ENCODE measurements at places on chromosomes 13 and 19. TPM values are rescaled to one million over a fixed set of nuclear protein-coding genes. Genes with fewer than 3 reads are reported as not detected.

CEACAM20 gene
- total RNA-seq = 0.35 TPM

DNA sequence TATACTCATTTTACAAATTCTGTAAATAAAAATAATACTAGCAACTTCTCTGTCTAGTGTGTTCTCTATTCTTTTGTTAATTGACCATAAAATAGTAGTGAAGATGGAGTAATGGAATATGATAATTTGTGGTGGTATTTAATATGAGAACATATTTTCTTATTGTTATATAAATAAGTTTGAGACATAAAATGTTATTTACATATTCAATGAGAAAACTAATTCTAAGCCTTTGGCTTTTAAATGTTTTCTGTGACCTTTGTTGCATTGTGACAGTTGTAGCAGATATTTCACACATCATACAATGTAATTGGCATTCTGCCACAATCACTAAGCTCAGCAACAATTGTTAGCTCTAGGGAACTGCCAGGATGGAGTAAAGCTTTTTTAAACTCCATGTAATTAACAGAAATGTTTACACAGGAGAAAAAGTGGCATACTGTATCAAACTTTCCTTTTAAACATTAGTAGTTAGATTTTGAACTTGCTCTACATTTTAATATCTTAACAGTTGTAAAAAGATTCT, 562.1 kb upstream of the PCDH9 start:
- H3K27ac ChIP-seq = no peak overlapping the region
- no peaks in the 10 kb centered on the region for H3K36me3 ChIP-seq
- no peaks in the 10 kb centered on the region for H3K27me3 ChIP-seq
- DNase-seq = no peak
- H3K4me1 ChIP-seq = no peaks in the 10 kb centered on the region

PBX4 gene
- total RNA-seq = 3.4 TPM

KL gene
- total RNA-seq = 12.5 TPM

GRCh38 chr19:46954993-46955812, 64.4 kb upstream of the NPAS1 start:
- peak overlapping the region; percentile 43 for H3K27ac ChIP-seq
- H3K4me1 ChIP-seq = peaks cover 53% of the 10 kb centered on the region
- peak overlapping the region; percentile 28 for H3K4me3 ChIP-seq
- H3K36me3 ChIP-seq = no peaks in the 10 kb centered on the region

GRCh38 chr19:2060884-2061494, 9.9 kb upstream of the MKNK2 start:
- H3K4me1 ChIP-seq = peaks cover 58% of the 10 kb centered on the region
- no peaks in the 10 kb centered on the region for H3K27me3 ChIP-seq
- H3K4me3 ChIP-seq = peak overlapping the region; percentile 64
- H3K36me3 ChIP-seq = no peaks in the 10 kb centered on the region

- no peaks in the 10 kb centered on the region for H3K27me3 ChIP-seq
- DNase-seq = no peak
- H3K27ac ChIP-seq = no peak overlapping the region
- no peak overlapping the region for H3K4me3 ChIP-seq
- H3K4me1 ChIP-seq = no peaks in the 10 kb centered on the region
Measured at GRCh38 chr19:56720281-56720680, 48.7 kb upstream of the ZNF835 start.

DNA sequence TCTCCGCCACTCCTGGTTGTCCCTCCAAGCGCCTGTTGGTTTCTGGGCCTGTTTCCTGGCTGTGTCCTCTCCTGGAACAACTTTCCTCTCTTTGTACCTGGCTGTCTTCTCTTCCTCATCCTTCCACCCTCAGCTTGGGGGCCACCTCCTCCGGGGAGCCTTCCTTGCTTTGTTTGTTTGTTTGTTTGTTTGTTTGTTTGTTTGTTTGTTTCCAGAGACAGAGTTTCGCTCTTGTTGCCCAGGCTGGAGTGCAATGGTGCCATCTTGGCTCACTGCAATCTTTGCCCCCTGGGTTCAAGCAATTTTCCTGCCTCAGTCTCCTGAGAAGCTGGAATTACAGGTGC, 6.6 kb upstream of the TCF3 start:
- H3K36me3 ChIP-seq = no peaks in the 10 kb centered on the region
- H3K4me3 ChIP-seq = no peak overlapping the region
- no peak for DNase-seq
- no peaks in the 10 kb centered on the region for H3K27me3 ChIP-seq

DNA sequence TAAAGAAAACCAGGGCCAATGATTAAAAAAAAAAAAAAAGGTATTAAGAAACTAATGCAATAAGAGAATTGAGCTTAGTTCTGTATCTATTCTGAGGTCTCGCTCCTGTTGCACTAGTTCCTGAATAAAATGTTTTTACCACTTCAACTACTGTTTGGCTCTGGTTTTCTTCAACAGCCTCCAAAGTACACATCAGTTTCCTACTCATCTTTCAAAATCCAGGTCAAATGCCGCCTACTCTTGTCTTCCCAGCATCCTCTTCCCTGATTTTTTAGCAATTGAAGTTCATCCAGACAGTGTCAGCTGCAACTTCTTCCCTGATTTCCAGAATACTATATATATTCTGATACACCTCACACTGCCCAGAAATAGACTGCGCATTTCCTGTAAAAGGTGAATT, 1.4 kb upstream of the RCBTB1 start:
- no peak overlapping the region for H3K4me3 ChIP-seq
- H3K4me1 ChIP-seq = peaks cover 12% of the 10 kb centered on the region
- no peak for DNase-seq

LILRA1 gene
- total RNA-seq = 4.7 TPM

- H3K27me3 ChIP-seq = no peaks in the 10 kb centered on the region
- H3K27ac ChIP-seq = peak within 1 kb of the TSS; percentile 87
- DNase-seq = peak; percentile 76
- H3K36me3 ChIP-seq = peaks cover 23% of the 10 kb centered on the region
- H3K4me3 ChIP-seq = peak within 1 kb of the TSS; percentile 35
Measured at GRCh38 chr19:38877781-38878574, at the start of gene RINL. Gene RINL (minus strand): TSS chr19:38878275. CDS start chr19:38876742, 1,533 bp downstream.

- no peaks in the 10 kb centered on the region for H3K36me3 ChIP-seq
- H3K27me3 ChIP-seq = peaks cover 49% of the 10 kb centered on the region
- H3K27ac ChIP-seq = no peak overlapping the region
- DNase-seq = no peak
Measured at GRCh38 chr13:27857282-27857681, 62.5 kb upstream of the PDX1 start.

Data from upper lobe of right lung (tissue), 1 donor.